Stimulated activated CD8-positive, alpha-beta memory T cell treated with anti-CD3 and anti-CD28 coated beads, Interleukin-4, amount 100 ng/mL, for 1 hour (primary cell): ENCODE measurements at places on chromosomes 2 and 18.

- DNase-seq: no peak
These were observed 99.4 kb upstream of the EPHA4 start for GRCh38 chr2:221671515-221671914.

- no peak for DNase-seq
These were observed 25.3 kb downstream of the RAMP1 start for GRCh38 chr2:237884681-237885080.

GRCh38 chr2:38863061-38863695 lies 12.6 kb downstream of the DHX57 start:
- DNase-seq: no peak

GRCh38 chr2:101832114-101832513 lies 134.6 kb downstream of the MAP4K4 start:
- DNase-seq: no peak

GRCh38 chr2:61631321-61631720 lies 93.2 kb upstream of the XPO1 start:
- DNase-seq: no peak

GRCh38 chr2:168499500-168499899 lies 43.4 kb downstream of the CERS6 start:
- DNase-seq: no peak

DNA sequence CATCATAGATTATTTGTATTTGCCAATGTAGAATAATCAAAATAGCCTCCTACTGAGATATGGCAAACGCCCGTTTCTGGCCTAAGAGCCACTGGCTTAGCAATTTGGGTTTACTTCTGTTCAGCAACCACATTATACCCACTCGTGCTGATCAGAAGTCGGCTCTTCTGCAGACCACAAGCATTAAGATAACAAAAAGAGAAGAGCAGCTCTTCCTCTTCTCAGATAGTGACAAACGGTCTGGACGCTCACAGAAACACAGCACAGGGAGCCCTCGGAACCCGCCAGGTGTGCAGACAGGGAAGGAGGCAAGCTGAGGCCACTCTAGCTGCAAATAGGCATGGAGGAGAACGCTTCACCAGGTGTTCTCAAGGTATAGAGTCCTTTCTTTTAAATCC lies 164.0 kb downstream of the HDAC4 start:
- DNase-seq: no peak

- no peak for DNase-seq
These were observed 42.4 kb upstream of the KDM3A start for GRCh38 chr2:86398500-86399474.

DNA sequence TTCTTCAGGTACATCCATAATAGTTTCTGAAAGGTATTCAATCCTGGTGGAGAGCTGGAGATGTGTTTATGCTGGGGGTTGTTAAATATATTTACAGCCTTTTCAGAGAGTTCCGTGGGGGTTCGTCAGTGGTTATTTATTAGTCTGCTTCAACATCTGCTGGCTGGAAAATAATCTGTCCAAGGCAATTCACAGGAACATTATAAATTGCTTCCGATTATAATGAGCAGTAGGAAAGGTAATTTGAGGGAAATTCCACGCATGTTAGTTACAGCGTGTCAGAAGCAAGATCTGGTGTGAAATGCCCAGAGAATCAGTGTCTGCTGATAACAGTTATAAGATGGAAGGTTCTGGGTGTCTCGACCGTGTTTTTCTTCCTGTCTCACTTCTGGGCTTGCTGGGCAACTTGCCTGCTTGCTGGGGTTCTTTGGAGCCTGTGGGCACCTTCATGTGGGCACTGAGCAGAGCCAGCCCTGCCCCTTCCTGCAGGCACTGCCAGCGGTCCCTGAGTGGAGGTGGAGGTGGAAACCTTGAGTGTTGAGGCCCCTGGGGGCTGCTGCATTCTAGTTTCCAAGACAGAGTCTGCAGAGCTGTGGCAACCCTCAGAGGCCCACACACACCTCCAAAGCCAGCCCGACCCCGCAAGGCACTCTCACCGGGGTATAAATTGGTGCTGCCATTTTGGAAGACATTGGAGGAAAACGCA lies 185.7 kb downstream of the FAM210A start:
- DNase-seq: peak; percentile 33

- no peak for DNase-seq
These were observed 7.2 kb upstream of the ROCK1 start for GRCh38 chr18:21118806-21119205.

DNA sequence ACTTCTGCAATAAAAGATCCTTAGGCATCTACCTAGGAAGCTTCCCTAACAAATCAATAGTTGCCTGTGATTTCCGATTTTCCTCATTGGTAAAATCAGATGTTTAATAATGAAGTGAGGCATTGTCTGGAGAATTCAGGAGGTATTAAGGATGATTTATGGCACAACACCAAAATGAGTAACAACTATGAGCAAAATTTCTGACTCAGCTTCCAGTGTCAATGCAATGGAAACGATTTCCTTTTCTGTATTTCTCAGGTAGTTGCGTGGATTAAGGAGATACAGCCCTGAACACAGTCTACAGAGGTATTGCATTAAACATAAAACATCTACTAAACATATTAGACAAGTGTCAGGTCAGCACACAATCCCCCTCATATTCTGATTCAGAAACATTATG lies 99.5 kb downstream of the EPB41L3 start:
- no peak for DNase-seq

- no peak for DNase-seq
These were observed 22.0 kb downstream of the HYCC2 start for GRCh38 chr2:201049455-201049854.

DNA sequence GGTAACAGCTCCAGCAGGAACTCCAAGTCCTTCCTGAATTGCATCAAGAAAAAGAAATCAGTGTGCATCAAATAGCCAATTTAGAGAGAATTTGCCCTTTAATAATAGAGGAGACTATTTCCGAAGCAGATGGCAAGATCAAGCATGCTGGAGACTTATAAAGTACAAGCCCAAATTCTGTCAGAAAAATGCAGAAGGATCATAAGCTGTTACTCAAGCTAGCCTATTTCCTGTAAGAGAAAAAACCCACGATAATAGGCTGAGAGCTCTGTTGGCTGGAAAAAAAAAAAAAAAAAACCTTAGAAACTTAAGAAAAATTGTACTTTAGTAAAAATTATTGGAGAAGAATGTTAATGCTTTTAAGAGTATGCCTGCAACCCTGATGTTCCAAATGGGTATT lies 24.4 kb upstream of the ITM2C start:
- no peak for DNase-seq

- no peak for DNase-seq
These were observed 1.3 kb downstream of the DUSP28 start for GRCh38 chr2:240561325-240561971.

DNA sequence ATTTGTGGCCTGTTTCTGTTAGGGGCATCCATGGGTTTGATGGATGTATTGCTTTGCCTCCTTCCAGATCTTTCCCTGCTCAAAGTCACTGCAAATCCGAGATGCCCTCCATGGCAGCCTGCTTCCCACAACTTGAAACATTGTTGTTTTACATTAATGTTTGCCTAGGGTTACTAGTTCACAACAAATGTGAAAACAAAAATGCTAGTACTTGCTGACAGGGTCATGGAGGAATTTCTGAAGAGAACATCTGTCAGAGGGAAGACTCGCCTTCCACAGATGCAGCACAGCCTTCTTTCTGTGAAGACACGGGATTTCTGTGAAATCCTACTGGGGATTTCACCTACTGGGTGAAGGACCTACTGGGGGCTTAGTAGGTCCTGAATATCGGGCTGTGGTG lies 260.0 kb upstream of the FN1 start:
- no peak for DNase-seq

- DNase-seq: no peak
These were observed 418.0 kb downstream of the TMEM182 start for GRCh38 chr2:103179798-103180197.

GRCh38 chr2:11896386-11896785 lies 150.0 kb downstream of the LPIN1 start:
- DNase-seq: no peak

- no peak for DNase-seq
These were observed 818.2 kb downstream of the SATB2 start for GRCh38 chr2:198639580-198639979.

DNA sequence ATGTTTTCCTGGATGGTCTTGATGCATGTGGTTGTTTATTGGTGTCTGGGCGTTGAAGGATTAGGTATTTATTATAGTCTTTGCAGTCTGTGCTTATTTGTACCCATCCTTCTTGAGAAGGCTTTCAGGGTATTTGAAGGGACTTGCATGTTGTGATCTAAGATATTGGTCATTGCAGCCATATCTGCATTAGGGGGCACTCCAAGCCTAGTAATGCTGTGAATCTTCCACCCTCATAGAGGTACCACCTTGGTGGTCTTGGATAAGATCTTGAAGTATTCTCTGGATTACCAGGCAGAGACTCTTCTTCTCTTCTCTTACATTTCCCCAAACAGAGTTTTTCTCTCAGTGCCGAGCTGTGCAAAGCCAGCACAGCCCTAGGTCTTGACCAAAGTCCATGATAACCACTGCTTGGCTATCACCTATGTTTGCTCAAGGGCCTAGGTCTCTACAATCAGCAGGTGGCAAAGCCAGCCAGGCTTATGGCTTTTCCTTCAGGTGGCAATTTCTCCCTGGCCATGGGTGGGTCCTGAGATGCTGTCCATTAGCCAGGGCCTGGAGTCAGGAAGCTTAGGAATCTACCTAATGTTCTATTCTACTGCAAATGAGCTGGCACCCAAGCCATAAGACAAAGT lies 15.4 kb upstream of the PPP1R1C start:
- no peak for DNase-seq

- no peak for DNase-seq
These were observed 431.6 kb downstream of the MEIS1 start for GRCh38 chr2:66866331-66867062.

DNA sequence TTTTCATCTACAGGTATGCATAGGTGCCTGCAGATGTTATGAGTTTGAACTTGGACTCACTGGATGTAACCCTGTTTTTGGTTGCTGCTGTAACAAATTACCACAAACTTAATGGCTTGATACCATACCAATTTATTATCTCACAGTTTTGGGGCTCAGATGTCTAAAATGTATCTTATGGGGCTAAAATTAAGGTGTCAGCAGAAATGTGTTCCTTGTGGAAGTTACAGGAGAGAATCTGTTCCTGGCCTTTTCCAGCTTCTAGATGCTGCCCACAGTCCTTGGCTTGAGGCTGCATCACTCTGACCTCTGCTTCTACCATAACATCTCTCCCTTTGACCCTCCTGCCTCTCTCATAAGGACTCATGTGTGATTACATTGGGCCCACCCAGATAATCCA lies 47.6 kb downstream of the POLE4 start:
- DNase-seq: no peak

DNA sequence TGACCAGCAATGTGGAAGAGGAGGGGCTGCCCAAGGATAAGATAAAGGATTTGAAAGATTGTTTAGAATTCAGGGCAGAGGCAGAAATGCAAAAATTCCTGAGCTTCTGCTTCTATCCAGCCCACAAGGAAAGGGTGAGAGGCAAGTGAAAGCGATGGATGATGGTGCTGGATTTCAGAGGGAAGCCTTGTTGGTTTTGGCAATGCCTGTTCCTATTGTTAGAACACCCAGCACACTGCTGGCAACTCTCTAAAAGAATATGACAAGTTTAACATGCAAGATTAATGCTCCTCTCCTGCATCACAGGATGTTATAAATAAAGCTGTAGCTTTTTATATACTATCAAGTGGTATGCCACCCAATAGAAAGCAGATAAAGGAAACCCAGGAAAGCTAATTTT lies 92.6 kb downstream of the ZNF385B start:
- no peak for DNase-seq

DNA sequence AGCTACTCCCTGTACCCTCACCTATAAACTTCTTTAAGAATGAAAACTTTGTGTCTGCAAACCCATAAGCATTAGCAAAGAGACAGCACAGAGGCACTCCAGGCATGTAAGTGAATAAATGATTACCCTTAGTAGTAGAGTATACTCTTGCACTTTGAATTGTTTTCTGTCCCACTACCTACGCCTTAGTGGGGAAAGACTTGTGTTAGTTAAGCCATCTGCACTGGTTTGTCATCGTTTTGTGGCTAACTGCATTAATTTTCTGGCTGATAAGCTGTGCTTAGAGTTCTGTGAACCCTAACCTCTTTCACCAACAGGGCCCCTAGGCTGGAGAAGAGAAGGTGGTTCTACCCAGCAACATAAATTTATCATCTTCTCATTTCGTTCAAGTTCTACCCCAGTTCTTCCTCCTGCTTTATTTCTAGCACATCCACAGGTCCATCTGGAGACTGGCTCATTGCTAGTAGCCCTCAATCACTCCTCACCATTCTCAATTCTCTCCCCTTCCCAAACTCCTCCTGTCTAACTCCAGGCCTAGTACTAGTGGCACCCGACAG lies 710 bp downstream of the LMAN2L start:
- no peak for DNase-seq

GRCh38 chr2:101617796-101618195 lies 79.7 kb upstream of the MAP4K4 start:
- no peak for DNase-seq

DNA sequence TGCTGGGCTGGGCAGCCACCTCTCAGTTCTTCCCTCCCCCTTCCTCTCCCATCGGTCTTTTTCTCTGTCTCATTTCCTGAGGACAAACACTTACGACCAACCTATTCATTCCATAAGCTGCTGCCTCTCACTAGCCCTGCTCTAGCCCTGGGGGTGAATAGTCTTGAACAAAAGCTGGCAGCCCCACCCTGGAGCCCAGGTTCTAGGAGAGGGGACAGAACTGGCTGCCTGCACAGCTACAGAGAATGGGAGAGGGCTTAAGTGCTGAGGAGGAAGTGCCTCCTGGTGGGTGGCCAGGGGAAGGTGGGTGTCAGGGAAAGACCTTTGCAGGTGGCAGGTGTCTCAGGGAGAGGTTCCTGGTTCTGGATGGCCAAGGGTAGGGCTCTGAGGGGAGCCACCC lies 22.8 kb downstream of the ANO7 start:
- no peak for DNase-seq

DNA sequence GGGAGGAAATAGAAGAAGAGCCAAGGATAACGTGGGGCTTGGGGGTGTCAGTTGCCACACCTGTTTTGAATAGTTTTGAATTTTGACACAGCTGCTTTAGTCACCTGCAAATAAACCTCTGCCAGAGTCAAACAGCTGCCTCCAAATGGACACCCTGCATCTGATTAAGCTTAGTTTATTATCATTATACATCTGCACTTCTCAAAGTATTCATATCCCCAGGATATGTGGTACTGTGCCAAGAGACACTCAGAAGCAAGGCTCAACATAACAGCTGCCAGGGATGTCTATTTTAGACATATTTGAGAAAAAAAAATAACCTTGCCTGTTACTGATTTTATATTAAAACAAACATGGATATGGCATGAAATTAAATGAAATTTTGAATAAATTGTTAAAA lies 122.5 kb upstream of the WDR75 start:
- no peak for DNase-seq

GRCh38 chr2:220572385-220572784 lies 945.0 kb downstream of the SLC4A3 start:
- DNase-seq: no peak

GRCh38 chr2:119692954-119693353 lies 14.0 kb downstream of the TMEM177 start:
- DNase-seq: no peak

DNA sequence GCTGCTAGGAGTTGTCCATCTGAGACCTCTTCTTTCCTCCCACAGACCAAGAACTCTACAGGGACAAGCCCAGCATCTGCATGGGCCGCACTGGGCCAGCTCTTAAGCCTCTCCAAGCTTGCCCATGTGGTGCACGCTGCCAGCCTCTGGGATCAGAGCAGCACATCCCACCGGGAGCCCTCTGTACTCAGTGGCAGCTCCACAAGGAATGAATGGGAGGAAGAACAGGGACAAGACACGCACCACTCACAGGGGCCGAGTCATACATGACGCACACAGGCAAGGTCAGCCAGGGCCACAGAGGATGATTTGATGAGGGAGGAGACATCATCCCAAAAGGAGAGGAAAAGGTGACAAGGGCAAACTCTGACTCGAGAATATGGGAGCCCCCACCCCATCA lies 268.3 kb downstream of the KLHL29 start:
- no peak for DNase-seq
